ENCODE measurements at places on chromosomes 12 and 14.

DNA sequence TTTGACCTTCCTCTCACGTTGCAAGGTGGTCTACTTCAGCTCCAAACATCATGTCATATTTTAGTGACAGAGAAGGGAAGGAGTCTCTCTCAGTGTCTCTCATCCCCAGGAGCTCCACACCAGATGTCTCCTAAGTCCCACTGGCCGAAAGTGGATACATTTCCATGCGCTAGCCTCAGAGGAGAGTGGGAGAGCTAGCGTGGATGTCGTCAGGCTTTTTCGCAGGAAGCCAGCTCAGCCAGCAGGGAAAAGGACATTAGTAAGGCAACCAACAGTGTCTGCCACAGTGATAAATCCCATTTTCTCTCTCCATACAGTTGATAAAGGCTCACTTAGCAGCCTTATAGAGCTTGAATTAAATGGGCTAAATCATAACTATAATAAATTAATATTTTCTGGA lies 155.7 kb downstream of the PELI2 start:
- no peak for DNase-seq

- DNase-seq = no peak
Measured at GRCh38 chr14:64509036-64509435, 4.5 kb downstream of the ZBTB1 start.

- DNase-seq = no peak
Measured at GRCh38 chr14:72545411-72546311, 348.2 kb downstream of the DPF3 start.

DNA sequence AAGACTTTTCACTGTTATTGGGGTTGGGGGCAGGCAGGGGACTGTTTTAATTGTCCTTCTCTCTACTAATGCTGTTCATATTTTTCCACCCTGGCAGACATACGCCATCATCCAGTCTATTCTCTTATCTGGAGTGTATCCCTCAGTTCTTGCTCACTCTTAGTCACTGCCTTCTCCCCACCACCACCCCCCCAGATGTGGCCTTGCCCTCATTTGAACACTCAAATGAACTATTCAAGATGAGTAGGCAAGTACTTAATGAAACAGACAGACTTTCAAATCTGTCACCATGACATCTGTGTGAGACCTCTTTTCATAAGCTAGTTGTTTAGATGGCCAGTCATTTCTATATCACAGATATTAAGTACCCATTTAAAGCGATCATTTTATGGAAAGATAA lies 10.1 kb downstream of the NUDT4 start:
- no peak for DNase-seq

GRCh38 chr12:108852674-108853309 lies 4.6 kb downstream of the SSH1 start:
- DNase-seq = no peak

DNA sequence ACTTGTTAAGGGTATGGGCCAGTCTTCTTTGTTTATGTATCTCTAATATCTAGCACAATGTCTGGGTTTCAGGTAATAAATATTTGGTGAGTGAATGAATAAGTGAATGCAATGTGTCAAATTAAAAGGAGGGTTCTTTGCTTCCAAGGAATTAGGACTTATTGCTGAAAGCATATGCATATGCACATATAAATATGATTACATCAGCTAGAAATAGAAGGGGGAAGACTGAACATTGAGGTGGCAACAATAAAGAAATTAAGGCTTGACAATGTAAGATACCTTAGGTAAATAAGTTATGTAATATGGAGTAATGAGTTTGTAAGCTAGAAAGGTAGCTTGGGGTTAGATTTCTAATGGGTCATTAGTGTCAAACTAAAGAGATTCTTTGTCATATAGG lies 37.7 kb downstream of the KCNMB4 start:
- no peak for DNase-seq

DNA sequence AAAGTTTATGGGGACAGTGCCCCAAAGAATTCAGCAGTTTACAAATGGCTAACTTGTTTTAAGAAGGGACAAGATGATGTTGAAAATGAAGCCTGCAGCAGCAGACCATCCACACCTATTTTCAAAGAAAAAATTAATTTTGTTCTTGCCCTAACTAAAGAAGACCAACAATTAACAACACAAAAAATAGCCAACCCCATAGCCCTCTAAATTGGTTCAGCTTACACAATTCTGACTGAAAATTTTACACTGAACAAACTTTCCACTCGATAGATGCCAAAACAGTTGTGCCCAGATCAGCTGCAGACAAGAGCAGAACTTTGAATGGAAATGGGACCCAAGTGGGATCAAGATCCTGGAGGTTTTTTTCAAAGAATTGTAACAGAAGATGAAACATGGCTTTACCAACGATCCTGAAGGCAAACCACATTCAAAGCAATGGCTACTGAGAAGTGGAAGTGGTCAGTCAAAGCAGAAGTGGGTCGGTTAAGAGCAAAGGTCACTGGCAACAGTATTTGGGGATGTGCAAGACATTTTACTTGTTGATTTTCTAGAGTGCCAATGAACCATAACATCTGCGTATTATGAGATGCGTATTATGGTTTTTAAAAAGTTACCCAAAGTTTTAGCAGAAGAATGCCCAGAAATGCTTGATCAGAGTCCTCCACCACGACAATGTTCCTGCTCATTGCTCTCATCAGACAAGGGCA lies 30.0 kb downstream of the SLC39A9 start:
- peak; percentile 0 for DNase-seq

- DNase-seq = no peak
Measured at GRCh38 chr12:7035463-7035862, 17.2 kb upstream of the LPCAT3 start.

DNA sequence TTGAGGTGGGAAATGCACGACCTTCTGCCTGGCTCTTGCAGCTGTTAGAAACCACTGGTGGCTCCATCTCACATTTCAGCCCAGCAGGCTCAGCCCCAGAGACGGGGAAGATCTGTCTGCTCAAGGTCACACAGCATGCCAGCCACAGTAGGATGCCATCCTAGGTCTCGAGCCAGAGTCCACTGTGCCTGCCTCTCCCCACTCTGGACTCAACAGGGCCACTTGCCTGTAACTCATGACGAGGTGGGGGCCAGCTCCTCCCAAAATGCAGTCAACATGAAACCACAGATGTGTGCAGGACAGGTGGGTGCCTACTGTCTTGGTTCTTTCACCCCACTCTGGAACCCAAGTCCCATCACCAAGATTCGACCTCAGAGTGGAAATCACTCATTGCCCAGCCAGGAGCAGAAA lies 23.2 kb downstream of the BCL11B start:
- DNase-seq = no peak

DNA sequence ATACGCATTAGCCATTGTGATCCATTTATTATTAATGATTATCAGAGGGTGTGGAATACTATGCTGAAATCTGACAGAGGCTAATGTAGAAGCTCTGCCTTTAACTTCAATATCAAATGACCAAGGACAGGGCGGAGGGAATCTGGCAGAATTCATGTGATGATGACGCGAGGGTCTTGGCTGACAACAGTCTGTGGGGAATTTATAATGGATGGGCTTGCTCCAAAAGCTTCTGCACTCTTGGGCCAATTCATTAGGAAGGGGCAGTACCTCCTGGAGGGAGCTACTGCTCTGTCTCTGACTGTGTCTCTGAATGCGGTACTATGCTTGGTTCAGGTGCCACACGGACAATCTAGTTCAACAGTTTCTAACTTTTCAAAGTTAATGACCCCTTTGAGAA lies 46.2 kb downstream of the GALNT8 start:
- no peak for DNase-seq

DNA sequence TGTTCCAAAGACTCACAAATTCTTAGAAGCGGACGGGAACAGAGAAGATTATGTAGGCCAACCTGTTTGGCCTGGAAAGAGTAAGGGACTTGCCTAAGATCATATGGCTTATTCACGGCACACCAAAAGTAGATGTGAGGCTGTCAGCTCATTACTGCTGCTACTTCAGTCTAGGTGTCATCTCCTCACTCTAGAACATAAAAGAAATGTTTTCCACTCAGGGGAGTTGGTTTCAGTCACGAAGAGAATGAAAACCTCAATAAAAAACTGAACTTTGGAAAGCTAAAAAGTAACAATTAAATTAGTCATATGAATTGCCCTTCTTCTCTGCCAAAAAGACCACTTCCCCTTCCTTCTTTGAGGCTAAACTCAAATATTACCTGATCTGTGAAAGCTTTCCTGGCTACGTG lies 658 bp upstream of the CEP128 start:
- DNase-seq = no peak

GRCh38 chr12:58323676-58324075 lies 382.3 kb downstream of the ATP23 start:
- no peak for DNase-seq

GRCh38 chr14:99182548-99183250 lies 89.3 kb downstream of the BCL11B start:
- no peak for DNase-seq

GRCh38 chr14:87756661-87757060 lies 236.3 kb downstream of the GALC start:
- no peak for DNase-seq

DNA sequence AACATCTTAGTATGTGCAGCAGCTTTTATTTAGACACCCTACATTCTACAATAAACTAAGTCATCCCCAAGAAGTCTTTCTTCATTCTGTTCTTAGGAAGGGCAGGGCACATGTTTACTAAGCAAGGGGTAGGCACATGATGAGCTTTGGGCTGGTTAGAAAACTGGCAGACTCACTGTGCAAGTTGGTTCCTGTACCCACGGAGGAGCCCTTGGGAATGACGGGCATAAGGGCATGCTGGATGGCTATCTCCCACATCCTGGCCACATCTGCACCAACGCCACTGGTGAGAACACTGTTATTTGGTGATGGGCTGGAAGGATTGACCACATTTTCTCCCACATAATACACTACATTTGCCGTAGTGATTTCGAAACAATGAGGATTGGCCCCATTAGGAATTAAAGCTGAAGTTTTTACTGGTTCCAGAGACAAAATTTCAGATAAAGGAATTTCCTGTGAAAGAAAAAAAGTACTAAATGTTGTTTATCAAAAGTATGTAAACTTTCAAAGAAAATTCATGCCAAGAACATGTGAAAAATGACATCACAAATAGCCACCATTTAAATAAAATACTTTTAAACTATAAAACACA lies 297.0 kb downstream of the PRKD1 start:
- DNase-seq = no peak

GRCh38 chr12:23564451-23565152 lies 384.9 kb downstream of the SOX5 start:
- DNase-seq = no peak

DNA sequence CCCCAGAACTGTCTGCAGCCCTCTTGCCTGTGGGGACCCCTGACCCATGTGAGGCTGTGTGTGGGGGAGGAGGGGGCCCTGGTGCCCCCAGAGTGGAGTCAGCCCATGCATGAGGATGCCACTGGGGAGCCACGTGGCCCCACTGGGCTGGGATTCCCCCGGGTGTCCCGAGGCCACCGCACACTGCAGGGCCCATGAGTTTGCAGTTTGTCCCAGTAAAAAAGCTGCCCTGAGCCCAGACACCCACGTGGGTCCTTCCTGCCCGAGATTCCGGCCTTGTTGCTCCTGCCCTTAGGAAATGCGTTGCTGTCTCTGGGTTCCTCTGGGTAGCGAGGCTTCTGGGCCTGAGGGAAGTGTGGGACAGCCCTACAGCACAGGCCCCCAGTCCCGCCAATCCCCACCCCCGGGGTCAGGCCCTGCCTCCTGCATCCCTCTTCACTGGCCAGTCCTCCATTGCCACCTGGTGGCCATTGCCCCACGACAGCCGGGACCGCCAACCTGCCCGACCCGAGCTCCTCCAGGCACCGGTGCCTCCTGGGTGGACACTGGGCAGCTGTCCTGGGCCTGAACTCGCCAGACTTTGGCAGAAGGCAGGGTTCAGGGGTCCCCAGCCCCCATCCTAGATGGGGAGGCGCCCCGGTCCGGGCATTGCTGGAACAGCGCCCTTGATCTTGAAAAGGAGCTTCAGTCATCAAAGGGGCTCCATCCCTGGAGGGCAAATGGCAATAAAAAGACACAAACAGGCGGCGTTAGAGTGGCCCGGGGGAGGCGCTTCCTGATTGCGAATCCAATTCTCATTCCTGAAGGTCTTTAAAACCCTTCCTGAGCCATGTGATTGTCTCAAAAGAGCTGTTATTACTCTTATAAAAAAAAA lies 15.6 kb upstream of the C14orf180 start:
- DNase-seq = peak; percentile 37

DNA sequence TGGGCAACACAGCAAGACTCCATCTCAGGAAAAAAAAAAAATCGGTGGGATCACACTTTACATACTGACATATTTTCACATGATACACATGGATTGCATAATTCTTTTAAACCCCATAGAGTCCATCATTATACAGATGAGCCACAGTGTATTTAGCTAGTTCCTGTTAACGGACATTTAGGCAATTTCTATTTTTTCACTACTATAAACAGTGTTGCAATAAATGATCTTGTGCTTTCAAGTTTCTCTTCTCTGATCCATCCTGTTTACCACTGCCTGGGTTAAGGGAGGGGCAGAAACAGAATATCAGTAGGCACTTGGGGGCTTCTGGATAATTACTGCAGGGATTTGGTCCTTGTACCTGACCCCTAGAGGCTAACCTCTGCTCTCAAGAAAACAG lies 43.4 kb upstream of the SPTLC2 start:
- no peak for DNase-seq

GRCh38 chr12:4829161-4829792 lies 80.4 kb upstream of the KCNA1 start:
- no peak for DNase-seq

DNA sequence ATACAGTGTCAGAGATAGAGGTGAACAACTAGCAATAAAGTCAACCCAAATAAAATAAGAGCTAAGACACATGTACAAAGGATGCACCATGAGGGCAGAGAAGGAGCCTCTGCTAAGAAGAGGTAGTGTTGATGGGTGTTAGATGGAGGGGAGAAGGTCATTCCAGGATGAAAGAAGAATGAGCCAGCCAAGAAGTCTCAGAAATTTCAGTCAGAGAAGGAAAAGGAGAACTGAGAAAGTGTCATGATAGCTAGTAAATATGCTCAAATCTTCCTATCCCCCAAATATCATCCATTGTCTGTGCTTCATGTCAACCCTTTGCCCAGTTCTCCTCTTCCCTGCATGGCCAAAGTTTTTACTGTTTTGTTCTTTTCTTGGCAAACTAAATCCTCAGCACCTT lies 225.2 kb upstream of the BTG1 start:
- no peak for DNase-seq

DNA sequence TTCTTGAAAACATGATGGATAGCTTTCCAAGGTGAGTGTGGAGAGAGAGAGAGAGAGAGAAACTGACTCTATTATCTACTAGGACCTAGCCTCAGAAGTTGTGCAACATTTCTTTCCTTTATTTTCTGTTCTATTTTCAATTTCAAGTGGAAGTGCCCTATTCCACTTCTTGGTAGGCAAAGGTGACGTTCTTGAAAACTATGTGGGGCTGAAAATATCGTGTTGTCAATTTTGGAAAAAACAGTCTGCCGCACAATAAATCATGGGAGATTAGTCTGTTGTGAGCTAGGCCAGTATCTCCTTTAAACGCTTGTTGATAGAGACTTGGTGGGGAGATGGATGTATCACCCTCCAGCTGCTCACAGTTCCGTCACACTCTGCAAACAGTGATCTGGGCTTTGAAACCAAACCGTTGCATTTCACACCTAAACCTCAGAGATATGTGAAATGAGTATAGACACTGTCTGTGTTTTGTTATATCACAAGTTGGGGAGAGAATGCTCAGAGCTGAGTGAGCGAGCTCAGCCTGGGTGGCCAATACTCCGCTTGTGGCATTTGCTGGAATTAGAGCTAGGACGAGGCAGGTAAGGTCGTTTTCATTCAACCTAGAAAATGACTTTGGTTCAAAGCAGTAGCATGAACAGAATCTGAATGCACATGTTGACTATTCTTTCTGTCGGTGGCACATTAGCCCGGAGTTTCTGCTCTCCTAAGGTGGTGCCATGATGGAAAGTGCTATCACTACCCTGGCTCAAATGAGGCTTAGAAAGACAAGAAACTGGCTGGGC lies 75.1 kb upstream of the ST8SIA1 start:
- no peak for DNase-seq

- DNase-seq = peak; percentile 67
Measured at GRCh38 chr12:113174461-113175384, 10.6 kb downstream of the DDX54 start.
